ENCODE measurements at places on chromosomes 2 and 18.

DNA sequence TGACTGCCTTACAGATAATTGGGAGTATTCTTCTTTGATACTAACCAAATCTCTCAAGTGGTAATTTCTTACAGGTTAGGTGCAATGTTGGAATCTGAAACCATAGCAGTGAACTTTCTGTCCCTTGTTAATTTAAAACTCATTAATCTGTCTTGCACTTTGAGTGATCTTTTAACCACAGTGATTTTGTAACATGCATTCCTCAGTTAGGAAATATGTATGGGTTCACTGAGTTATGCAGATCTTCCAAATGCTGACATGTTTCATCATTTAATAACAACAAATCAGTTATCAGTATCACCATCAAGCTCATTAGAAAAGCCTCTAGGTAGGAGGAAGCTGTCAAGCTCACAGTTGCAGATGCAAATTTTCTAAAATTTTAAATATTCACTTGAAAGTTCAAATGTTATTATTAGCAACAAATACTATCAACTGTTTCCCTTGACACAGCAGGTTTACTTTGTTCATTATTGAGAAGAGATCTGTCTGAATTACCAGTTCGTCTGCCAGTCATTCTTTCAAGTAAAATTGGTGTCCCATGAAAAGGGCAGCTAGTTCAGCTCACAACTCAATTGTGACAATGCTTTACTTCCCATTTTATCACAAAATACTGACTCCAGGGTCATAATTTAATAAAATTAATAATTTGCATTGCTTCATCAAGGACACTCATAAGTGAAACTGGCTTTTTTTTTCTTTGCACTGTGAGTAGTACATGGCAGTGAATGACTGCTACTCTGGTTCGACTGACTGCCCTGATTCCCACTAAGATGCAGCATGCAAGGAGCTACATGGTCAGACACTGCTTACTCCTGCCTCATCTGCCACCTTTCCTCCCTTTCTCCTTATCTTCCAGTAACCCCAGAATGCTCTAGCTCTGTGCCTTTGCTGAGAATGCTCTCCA lies 31.6 kb downstream of the SUCLG1 start:
- no peak for DNase-seq

GRCh38 chr18:61703508-61703907 lies 189.3 kb downstream of the RNF152 start:
- DNase-seq, result no peak

GRCh38 chr2:25250331-25251070 lies 82.1 kb upstream of the POMC start:
- DNase-seq, result peak; percentile 37

GRCh38 chr18:22283397-22283796 lies 114.0 kb downstream of the GATA6 start:
- no peak for DNase-seq

GRCh38 chr2:236162031-236162845 lies 5.9 kb downstream of the GBX2 start:
- no peak for DNase-seq

DNA sequence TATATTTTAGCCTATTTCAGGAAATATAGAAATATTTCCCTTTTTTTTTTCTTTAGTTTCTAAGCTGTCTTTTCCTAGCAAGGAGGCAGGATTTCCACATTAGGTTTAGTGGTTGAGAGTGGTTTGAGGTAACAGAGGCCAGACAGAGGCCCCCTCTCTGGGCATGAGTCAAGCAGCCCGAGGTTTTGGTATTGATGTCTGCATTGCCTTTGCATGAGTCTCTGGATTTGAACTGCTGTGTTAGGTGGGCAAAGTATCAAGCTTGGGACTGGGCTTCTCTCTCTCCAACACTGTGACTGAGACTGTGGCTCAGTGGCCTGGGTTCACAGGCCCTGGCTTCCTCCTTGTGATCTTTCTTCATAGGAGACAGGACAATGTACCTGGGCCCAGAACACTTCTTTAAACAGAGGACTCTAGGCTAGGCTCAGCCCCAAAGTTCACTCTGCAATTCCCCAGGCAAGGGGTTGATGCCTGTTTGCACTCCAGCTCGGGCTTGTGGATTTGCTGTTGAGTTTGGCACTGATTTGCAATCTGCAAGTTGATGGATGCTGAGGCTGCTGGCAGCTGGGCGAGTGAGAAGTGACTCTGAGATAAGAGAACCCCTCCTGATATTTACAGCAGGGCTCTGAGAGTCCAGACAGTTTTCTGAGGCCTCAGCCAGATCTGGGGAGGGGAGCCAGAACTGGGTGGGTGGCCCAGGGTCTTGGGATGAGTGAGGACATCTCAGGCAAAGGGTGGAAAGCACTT lies 271.2 kb downstream of the EN1 start:
- no peak for DNase-seq

DNA sequence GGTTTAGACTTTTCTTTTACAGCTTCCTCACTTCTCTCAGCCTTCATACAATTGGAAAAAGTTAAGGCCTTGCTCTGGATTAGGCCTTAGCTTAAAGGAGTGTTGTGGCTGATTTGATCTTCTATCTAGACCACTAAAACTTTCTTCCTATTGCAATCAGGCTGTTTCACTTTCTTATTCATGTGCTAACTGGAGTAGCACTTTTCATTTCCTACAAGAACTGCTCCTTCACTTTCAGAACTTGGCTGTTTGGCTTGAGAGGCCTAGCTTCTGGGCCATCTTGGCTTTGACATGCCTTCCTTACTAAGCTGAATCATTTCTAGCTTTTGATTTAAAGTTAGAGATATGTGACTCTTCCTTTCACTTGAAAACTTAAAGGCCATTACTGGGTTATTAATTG lies 114.3 kb downstream of the ARHGEF4 start:
- no peak for DNase-seq

DNA sequence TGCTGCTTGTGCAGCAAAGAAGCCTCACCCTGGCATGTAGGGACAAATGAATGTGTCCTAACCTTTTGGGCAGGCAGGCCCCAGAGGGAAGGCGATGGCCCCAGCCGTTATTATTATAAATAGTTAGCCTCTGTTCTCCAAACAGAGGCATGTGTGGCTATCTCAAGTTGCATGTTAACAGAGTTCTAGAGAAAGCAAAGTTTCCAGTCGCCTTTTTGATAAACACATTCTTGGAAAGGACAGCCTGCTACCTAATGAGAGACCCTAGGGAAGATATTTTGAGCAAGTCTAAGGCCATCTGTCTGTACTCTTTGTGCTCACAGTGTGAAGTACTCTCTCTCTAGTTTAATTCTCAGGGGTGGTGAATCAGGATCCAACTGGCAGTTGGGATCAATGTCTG lies 97.4 kb upstream of the FHL2 start:
- no peak for DNase-seq

DNA sequence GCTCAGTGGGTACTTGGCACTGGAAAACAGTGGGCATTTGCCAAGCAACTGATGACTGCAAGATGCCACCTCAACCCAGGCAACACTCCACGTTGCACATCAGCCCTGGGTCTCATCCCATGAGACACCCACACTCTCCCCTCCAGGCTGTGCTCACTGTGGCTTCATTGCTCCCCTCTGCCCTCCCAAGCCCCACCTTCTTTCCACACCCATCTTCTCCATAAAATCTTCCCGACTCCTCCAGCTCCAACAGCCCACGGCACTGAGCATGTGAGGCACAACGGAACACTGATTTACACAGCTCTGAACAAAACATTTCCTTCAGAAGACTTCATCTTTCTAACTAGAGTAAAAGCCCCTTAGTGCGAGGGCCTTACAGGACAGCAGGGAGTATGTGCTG lies 117.8 kb upstream of the ACAA2 start:
- no peak for DNase-seq

- DNase-seq, result no peak
These were observed 45.4 kb upstream of the SCN1A start for GRCh38 chr2:166173263-166173662.

GRCh38 chr2:234427081-234428061 lies 69.5 kb downstream of the ARL4C start:
- no peak for DNase-seq

DNA sequence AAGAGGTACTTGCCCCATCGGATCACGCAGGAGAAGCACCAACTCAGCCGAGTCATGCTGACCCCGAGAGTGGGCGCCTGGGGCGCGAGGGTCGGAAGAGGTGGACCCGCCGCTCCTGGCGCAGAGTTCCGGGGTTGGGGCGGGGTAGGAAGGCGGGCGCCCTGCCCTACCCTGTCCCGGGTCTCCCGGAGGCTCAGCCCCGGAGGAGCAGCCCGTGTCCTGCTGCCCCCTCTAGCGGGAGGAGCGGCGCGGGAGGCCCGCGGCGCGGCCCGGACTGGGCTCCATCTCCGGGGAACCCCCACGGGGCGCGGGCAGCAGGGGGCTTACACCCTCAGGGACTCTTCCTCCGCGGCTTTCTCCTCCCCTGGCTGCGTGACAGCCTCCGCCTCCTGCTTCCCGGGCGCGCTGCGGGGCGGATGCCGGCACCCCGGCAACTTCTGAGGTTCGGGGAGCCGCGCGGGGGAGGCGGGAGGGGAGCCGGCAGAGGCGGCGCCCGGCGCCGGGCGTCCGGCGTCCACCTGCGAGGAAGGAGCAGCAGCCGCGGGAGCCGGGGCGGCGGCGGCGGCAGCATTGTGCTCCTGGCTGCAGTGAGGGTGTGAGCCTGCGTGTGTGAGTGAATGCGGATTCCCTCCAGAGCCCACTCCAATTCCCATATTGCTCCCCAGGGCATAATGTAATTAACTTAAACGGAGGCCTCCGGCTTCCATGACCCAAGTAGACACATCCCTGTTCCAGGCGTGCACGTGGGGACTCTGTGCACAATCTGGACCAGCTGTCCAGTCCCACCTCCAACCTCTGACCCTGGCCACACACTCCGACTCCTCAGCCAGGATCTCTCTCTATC lies 7.6 kb upstream of the TNS1 start:
- peak; percentile 21 for DNase-seq

DNA sequence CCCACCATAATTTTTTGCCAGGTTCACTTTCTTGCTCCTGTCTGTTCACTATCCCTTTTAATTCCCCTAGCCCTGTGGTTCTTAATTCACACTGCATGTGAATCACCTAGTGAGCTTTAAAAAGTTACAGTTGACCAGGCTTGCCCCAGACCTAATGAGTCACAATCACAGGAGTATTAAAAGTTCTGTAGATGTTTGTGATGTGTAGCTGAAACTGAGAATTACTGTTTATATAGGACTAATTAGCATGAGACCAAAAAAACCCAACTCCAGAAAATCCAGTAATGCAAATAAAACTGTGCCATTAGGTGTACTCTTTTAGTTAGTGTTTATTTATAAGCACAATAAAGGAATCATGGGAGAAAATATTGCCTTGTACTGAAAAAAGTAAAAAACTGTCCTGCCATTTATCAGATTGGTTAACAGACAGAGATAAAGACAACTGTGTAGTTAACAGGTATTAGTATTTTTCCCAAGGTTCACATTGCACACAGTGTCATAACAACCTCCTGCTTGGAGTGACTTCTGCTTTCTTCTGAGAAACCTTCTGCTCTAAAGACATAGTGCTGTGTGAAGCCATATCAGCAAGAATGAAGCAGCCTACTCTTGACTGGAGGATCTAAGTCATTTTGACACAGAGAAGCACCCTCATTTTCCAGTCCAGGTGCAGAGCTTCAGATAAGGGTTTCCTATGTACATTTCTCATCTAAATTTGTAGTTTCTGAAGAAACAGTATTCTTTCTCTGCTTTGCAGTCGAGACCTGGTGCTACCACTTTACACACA lies 39.0 kb downstream of the VAPA start:
- DNase-seq, result no peak

DNA sequence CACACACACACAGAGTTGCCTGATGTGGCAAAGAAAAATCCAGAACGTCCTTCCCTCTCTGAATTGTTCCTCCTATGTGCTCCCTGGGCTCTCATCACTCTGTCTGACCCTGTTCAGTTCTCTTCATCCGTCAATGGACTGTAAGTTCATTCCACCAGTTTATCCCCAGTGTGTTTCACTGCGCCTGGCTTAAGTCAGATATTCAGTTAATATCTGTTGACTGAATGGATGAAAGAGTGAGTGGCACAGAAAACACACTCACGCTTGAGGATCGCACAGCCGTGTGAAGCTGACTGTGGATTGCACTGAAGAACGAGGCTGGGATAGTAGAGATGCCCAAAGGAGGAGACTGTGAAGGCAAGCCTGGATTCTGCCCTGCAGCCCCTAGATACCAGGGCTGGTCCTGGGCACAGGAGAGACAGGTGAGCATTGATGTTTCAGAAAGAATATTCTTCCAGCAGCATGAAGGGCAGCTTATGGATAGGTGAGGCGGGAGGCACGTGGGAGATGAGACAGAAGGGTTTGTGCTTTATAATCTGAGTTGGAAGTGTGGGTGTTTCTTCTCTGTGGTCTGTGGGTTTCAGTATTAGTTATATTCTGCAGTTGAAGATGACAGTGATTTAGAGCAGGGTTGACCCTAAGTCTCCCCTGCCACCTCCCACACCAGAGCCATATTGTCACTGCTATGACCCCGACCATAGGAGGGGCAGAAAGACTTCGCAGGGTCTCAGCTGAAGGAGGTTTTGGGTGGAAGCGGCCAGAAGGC lies 129.9 kb downstream of the SOCS6 start:
- DNase-seq, result no peak

- no peak for DNase-seq
These were observed 23.4 kb upstream of the NEDD4L start for GRCh38 chr18:58020567-58021107.

GRCh38 chr2:66714610-66715009 lies 279.7 kb downstream of the MEIS1 start:
- no peak for DNase-seq

GRCh38 chr18:26854292-26854881 lies 11.1 kb downstream of the AQP4 start:
- DNase-seq, result no peak

DNA sequence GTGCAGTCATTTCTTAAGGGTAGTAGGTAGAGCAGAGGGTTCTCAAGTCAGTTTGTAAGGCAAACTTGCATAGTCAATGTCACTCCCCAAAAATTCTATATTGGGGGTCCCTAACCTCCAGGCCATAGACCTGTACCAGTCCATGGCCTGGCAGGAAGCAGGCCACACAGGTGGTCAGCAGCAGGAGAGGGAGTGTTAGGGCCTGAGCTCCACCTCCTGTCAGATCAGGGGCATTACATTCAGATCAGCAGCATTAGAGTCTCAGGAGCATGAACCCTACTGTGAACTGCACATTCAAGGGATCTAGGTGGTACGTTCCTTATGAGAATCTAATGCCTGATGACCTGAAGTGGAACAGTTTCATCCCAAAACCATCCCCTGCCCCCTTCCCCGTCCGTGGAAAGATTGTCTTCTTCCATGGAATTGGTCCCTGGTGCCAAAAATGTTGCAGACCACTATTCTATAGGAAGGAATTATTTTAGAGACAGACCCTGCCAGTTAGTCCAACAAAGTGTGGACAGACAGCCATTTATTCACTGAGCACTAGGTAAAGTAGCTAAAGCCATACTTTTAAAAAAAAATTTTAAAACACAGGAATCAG lies 6.7 kb downstream of the COA5 start:
- no peak for DNase-seq

GRCh38 chr2:54613794-54614257 lies 109.6 kb upstream of the EML6 start:
- DNase-seq, result no peak

GRCh38 chr2:240472078-240472790 lies 36.8 kb downstream of the GPC1 start:
- DNase-seq, result no peak

DNA sequence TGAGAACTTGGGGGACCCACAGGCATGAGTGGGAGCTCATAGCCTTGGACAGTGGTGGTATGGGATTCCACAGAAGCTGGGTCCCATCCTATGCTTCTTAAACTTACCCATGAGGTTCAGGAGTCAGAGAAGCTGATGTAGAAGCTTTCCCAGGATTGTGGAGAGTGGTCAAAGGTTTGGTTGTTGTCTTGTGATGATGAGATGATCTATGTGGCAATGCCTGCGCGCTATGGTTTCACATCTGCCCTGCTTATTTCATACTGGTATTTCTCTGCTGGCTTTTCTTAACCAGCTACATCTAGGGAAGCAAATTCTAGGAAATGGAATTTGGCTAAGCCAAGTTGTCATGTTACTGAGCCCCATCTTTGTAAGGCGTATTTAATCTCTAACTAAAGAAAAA lies 168.6 kb downstream of the ZNF407 start:
- DNase-seq, result no peak

Data from naive thymus-derived CD8-positive, alpha-beta T cell (primary cell).